NCI-H510A treated with DMSO at 0.1 percent for 48 hours (cell line): ENCODE measurements at places on chromosomes 4 and X.

GRCh38 chr4:75235359-75235951 is 278.7 kb downstream of the RCHY1 start:
- DNase-seq = no peak

DNA sequence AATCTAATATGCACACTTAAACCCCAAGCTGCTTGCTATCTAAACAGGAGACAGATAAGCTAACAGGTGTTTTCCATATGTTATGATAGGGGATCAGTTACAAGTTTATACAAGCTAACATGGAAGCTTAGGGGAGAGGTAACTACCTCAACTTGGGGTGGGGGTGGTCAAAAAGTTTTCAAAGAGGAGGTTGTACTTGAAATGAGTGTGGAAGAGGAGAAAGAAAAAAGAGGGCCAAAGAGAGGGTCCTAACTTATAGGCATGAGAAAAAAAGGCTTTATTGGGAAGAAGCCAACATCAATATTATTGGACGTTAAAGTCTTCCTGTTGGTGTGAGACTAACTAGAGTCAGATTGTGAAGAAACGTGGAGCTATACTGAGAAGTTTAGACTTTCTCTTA is 205.9 kb downstream of the NDST4 start:
- no peak for DNase-seq

DNA sequence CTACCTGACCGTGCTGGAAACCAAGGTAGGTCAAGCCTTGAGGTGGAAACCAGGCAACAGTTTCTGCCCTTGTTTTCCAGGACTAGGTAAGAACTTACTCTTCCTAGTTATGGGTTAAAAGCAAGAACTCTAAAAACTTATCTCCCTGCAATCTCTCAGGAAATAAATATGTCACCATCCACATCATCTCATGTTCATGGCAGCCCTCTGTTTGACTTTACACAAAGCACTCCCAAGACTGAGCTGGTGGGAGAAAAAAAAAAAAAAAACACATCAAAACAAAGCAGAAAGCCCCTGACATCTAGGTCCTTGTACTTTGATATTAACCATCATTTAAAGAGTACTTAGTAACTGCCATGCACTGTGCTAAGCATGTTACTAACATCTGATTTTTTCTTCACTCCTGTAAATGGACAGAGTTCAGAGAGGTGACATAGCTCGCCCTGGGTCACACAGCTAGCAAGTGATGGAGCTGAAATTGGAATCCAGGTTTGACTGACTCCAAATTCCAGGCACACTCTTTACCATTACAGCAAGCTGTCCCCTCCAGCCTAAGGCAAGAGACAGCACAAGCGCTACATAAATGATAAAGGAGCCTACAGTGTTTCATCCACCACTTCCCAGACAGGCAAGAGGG is 102.8 kb upstream of the NOCT start:
- no peak for DNase-seq

DNA sequence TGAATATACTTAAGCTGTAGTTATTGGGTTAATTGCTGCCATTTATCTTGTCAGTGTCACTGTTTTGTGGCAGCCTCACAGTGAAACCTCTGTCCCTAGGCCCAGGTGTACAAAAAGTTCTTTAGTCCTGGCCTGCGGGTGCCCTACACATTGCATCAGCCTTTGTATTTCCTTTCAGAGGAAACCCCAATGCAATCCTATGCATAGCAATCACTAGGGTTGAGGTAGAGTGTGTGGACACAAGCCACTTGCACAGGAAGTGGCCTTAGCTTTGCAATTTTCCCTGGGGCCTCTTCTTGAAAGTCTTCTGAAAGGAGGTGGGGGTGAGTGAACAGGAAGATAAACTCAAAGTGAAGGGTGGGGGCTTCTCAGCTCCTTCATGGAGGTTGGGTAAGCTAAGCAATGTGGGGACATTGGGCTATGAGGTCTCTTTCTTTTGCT is 27.8 kb downstream of the VSIG4 start:
- DNase-seq = no peak

GRCh38 chrX:27446423-27446822 is 16.7 kb downstream of the PPP4R3C start:
- no peak for DNase-seq
